NCI-H2227 treated with DMSO at 0.1 percent for 48 hours (cell line): ENCODE measurements at places on chromosomes 7 and 10.

DNA sequence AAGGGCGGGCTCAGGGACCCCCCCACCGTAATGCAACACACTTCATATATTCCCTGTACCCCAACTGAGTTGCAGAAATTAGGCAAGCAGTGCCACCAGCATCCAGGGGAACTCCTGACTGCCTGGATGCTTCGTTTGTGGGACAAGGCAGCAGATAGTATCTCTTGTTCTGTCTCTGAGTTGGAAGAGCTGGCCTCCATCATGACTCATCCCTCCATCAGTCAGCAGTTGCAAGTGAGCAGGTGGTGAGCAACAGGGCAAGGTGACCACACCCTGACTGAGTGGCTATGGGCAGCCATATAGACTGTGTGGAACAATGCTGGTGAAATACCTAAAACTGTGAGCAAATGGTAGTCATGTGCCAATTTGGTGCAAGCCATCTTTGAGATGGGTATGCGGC lies 22.8 kb upstream of the ADAMTS14 start:
- no peak for DNase-seq

DNA sequence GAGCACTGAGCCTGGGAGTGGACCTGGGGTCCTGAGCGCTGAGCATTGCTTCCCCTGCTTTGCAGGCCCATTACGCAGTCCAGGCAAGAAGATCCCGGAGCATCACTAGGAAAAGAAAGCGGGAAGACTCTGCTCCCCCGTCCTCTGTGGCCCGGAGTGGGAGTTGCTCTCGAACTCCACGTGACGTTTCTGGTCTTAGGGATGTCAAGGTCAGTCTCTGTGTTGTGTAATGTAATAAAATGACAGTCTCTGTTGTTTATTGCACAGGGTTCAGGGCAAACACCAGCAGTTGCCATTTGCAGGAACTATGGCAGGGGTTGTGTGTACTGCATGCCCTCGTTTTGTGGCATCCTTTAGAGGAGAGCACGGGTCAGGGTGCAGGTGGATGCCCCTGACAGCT lies 10.0 kb downstream of the IDI2 start:
- DNase-seq = no peak

GRCh38 chr10:122850705-122851640 lies 5.3 kb upstream of the CUZD1 start:
- DNase-seq = no peak

DNA sequence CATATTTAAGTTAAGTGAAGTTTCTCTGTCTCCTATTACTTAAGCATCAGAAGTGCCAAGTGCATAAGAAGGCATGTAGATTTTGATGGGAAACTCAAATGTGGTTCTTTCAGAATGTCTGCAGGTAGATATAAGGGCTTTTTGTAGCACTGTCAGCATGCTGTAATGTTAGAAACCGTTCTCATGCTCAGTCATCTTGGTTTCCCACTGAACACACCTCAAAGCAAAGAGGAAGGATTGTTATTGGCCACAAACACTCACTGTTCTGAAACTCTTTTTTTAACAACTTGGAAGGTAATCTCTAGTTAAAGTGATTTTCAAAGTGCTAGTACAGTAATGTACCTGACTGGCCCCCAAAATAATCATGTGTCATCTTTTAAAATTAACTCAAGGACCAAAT lies 126.0 kb downstream of the AASS start:
- DNase-seq = no peak

DNA sequence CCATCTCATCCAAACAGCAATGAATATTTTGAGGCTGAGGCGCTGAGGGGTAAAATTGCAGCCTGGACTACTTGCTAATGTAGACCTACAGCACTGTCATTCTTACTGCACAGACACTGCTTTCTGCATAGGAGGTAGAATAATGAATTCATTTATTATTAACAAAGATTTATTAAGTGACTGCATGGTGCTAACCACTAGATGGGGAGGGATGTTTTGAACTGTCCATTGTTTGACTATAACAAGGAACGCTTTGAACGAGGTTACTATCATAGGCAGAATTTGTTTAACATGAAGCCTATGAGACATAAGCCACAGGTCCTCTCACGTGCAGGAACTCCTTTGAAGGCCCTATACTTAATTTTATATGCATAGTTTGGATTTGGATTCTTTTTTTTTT lies 143.8 kb downstream of the CFTR start:
- DNase-seq = no peak

GRCh38 chr7:16428672-16429071 lies 7.3 kb upstream of the CRPPA start:
- no peak for DNase-seq

DNA sequence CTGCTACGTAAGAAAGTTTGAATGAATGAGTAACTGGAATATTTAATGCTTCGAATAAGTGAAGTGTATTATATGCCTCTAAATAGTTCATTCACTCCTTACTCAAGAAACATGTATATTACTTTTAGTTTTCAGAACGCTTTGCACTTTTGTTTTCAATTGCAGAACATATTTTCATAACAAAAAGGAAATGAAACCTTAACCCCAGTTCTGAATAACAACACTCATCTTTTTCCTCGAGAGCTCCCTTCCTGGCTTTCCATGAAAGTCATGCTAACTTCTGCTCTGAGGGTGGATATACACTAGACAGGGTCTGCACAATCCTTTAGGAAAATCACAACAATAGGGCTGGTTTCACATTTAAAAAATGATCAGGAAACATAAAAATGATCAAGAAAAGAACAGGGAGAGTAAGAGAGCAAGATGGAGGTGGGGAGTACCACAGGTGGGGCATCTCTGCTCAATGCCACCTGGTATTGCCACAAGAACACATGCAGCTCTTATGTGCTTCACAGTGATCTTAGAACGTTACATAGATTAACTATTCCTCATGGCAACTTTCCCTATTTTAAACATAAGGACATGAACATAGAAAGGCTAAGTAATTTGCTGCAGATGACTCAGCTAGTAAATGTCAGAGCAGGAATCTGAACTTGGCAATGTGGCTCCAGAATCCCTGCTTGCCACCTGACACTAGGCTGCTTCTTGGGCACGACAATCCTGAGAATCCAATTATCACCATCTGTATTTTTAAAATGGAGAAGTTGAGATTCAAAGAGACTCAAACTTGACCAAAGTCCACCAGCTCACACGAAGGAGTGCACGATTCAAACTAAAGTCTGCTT lies 219.5 kb upstream of the AOAH start:
- DNase-seq = no peak

GRCh38 chr7:95577137-95577536 lies 19.2 kb downstream of the PDK4 start:
- DNase-seq = no peak

DNA sequence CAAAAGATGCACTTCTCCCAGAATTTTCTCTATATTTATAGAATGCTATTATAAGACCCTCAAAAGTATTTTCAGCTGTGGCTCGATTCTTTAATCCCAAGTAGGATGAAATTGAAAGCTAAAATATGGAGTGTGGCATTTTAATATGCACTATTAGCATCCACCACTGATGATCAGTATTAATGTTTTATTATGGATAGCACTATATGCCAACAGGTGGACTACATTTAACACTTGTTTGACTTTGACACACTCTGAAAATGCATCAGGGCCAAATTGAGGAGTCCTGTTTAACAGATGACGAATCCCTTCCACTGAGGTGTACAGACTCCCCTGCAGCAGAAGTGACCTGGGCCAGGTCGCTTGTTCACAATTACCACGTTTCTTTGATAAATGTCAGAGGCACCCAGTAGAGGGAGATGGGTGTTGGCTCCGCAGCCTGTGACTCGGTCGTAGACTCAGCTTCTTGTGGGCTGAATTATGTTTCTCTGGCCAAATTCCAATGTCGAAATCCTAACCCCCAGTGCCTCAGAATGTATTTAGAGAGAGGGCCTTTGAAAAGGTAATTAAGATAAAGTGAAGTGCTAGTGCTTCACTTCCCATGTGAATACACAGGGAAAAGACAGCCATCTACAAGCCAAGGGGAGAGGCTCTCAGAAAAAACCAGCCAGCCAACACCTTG lies 48.1 kb downstream of the WIPF3 start:
- no peak for DNase-seq

DNA sequence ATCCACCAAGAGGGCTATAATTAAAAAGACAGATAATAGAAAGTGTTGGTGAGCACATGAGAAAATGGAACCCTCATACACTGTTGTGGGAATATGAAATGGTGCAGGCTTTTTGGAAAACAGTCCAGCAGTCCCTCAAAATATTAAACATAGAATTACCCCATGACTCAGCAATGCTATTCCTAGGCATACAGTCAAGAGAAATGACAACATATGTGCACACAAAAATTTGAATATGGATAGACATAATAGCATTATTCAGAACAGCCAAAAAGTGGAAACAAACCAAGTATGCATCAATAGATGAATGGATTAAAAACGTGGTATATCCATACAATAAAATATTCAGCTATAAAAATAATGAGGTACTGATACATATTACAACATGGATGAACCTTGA lies 64.5 kb upstream of the GDF10 start:
- DNase-seq = no peak

DNA sequence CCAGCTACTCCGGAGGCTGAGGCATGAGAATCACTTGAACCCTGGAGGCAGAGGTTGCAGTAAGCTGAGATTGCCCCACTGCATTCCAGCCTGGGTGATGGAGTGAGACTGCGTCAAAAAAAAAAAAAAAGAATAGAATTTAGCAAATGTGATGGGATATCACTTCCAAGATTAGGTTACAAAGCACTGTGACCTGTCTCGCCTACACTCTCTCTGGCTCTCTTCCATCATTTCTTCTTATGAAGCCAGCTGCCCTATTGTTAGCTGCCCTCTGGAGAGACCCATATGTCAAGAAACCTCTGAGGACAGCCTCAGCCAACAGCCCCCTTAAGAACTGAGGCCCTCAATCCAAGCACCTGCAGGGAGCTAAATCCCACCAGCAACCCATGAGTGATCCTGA lies 28.2 kb downstream of the ARHGAP21 start:
- DNase-seq = no peak

DNA sequence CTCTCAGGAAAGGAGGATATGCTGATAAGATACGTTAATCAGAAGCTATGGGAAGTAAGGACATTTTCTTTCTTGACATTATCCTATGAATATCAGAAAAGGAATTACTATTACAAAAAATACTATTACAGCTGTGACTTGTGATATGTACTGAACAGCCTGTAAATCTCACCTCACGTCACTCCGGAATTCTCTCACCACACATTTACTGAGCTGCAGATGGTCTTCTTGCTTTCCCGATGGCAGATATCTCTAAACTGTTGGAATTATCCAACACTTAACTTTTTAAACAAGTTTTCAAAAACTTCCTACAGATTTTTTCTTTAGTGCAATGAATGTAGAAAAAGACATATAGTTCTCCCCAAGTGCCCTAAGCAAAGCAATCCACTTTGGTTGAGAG lies 313.4 kb downstream of the GPR37 start:
- no peak for DNase-seq
